ENCODE measurements at places on chromosomes 7 and 10.

DNA sequence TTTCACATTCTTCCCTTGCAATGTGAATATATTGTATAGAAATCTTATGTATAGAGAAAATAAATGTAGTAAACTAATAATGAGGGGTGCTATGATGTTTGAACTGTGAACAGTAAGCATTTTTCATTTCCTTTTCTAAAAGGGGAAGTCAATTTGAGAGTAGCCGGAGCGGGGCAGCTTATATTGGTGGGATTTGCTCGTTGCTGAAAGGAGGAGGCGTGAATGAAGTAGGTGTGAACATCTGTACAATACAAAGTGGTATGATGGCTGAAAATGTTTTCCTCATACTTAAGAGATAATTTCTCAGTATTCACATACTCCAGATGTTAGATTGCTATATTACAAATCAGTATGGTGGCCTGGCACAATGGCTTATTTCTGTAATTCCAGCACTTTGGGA lies 87.1 kb downstream of the SRI start:
- H3K27me3 ChIP-seq, result no peaks in the 10 kb centered on the region
- no peak overlapping the region for H3K4me3 ChIP-seq
- H3K27ac ChIP-seq, result no peak overlapping the region
- H3K4me1 ChIP-seq, result no peaks in the 10 kb centered on the region

GRCh38 chr10:25232204-25232603 lies 57.4 kb downstream of the GPR158 start:
- no peak for DNase-seq
- H3K36me3 ChIP-seq, result no peaks in the 10 kb centered on the region
- no peak overlapping the region for H3K27ac ChIP-seq
- H3K27me3 ChIP-seq, result no peaks in the 10 kb centered on the region
- H3K4me3 ChIP-seq, result no peak overlapping the region

DNA sequence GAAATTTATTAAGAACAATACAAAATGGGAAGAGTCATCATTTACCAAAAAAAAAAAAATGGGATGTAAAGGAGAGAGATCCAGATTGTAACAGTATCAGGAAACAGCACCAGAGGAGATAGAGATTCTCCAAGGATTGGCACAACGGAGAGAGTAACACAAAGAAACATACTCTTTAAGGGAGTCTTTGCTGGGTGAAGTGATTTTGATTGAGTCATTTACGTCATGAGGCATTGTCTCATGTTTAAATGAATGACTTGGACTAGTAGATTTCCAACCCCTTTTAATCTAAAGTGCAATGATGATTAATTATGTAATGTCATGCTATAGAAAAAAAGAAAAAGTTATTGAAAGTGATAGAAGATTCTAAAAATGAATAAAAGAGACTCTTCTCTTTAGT lies 68.8 kb downstream of the ITGB8 start:
- no peaks in the 10 kb centered on the region for H3K27me3 ChIP-seq
- H3K4me3 ChIP-seq, result no peak overlapping the region
- H3K36me3 ChIP-seq, result peaks cover 10% of the 10 kb centered on the region
- no peak overlapping the region for H3K27ac ChIP-seq
- no peaks in the 10 kb centered on the region for H3K4me1 ChIP-seq
- DNase-seq, result peak; percentile 49

GRCh38 chr10:16020836-16021235 lies 160.5 kb upstream of the MINDY3 start:
- DNase-seq, result no peak
- H3K27ac ChIP-seq, result no peak overlapping the region
- no peaks in the 10 kb centered on the region for H3K36me3 ChIP-seq
- no peak overlapping the region for H3K4me3 ChIP-seq
- no peaks in the 10 kb centered on the region for H3K27me3 ChIP-seq

GRCh38 chr7:132491391-132491945 lies 84.8 kb downstream of the PLXNA4 start:
- H3K36me3 ChIP-seq, result no peaks in the 10 kb centered on the region
- H3K4me1 ChIP-seq, result no peaks in the 10 kb centered on the region
- no peak for DNase-seq
- H3K27ac ChIP-seq, result no peak overlapping the region
- no peak overlapping the region for H3K4me3 ChIP-seq

GRCh38 chr7:149666360-149666945 lies 106.9 kb downstream of the ZNF467 start:
- no peaks in the 10 kb centered on the region for H3K36me3 ChIP-seq
- H3K4me3 ChIP-seq, result no peak overlapping the region
- DNase-seq, result no peak
- H3K4me1 ChIP-seq, result no peaks in the 10 kb centered on the region
- no peak overlapping the region for H3K27ac ChIP-seq
- H3K27me3 ChIP-seq, result peaks cover 3% of the 10 kb centered on the region

GRCh38 chr10:50316695-50317648 lies 65.7 kb upstream of the ASAH2 start:
- H3K4me1 ChIP-seq, result peaks cover 6% of the 10 kb centered on the region
- H3K27me3 ChIP-seq, result no peaks in the 10 kb centered on the region
- no peaks in the 10 kb centered on the region for H3K36me3 ChIP-seq
- DNase-seq, result peak; percentile 23
- no peak overlapping the region for H3K27ac ChIP-seq

- H3K36me3 ChIP-seq, result no peaks in the 10 kb centered on the region
- no peak for DNase-seq
- no peak overlapping the region for H3K4me3 ChIP-seq
- no peaks in the 10 kb centered on the region for H3K27me3 ChIP-seq
- H3K4me1 ChIP-seq, result no peaks in the 10 kb centered on the region
- H3K27ac ChIP-seq, result no peak overlapping the region
Observed at GRCh38 chr7:33781796-33782195, 123.5 kb upstream of the BMPER start.

GRCh38 chr10:8575620-8576019 lies 521.1 kb downstream of the GATA3 start:
- H3K4me1 ChIP-seq, result no peaks in the 10 kb centered on the region
- H3K27ac ChIP-seq, result no peak overlapping the region
- no peak for DNase-seq

Data from astrocyte (in vitro differentiated cells and primary cell).